ENCODE measurements at places on chromosomes 13 and 19.
A peak's percentile ranks its signal among the peaks of the same experiment; 100 is the strongest.

GRCh38 chr13:87878706-87879105, 207.5 kb downstream of the SLITRK5 start:
- no peak for DNase-seq

GRCh38 chr19:10379880-10380312, 476 bp downstream of the TYK2 start:
- no peak for DNase-seq

GRCh38 chr19:58183817-58184215, 955 bp downstream of the ZNF274 start:
- DNase-seq = no peak

DNA sequence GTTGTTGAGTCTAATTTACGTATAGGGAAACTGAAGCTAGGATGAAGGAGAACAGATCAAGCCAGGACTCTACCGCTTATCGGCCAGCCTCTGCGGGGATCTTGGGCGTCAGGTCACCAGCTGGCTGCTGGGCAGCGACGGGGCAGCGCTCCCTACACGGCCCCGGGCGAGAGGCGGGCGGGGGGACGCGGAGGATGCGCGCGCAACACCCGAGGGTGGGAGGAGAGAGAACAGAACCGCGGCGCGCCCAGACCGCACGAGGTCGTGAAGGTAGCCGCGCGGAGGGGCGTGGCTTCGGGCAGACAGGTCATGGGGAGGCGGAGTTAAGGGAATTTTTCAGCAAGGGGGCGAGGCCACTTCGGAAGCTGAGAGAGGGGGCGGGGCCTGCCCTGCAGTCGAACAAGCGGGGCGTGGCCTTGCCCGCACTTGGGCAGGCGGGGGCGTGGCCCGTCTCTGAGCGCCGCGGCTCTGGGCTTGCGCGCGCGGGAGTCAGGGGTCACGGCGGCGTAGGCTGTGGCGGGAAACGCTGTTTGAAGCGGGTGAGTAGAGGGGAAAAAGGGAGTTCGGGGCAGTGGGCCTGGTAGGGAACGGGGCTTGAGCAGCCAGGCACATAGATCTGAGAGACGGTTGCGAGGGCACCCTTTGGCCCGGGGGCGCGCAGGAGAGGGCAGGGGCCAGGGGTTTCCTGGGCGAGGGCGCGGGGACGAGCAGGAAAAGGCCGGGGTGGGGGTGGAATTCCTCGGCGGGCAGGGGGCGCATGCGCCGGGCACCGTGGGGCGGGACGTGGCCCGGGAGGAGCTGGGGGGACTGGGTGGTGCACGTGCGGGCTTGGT, at the start of gene POLD1:
POLD1 (plus strand) TSS at position 496 of the 833 bp plus-strand sequence. CDS start 14,505 bp downstream, outside the sequence.
- DNase-seq = peak; percentile 98

- no peak for DNase-seq
Measured at GRCh38 chr13:51715613-51716012, 88.3 kb downstream of the DHRS12 start.

- DNase-seq = no peak
Measured at GRCh38 chr13:111893071-111893606, 173.8 kb upstream of the SOX1 start.

DNA sequence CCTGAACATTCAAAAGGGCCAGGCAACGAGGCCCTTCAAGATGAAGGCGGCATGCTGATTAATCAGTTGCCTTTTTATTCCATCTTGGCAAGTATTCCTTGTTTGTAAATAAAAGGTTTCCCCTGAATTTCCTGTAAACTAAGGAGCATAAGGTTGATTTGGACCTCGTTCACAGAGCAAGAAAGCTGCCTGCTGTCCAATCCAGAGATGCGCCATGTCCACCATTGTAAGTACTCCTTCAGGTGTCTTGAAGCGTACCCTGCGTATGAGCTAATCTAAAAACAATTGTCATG, 884.7 kb downstream of the PCDH9 start:
- no peak for DNase-seq

- peak; percentile 70 for DNase-seq
Measured at GRCh38 chr19:44552324-44552723, 22.8 kb upstream of the CEACAM20 start.

DNA sequence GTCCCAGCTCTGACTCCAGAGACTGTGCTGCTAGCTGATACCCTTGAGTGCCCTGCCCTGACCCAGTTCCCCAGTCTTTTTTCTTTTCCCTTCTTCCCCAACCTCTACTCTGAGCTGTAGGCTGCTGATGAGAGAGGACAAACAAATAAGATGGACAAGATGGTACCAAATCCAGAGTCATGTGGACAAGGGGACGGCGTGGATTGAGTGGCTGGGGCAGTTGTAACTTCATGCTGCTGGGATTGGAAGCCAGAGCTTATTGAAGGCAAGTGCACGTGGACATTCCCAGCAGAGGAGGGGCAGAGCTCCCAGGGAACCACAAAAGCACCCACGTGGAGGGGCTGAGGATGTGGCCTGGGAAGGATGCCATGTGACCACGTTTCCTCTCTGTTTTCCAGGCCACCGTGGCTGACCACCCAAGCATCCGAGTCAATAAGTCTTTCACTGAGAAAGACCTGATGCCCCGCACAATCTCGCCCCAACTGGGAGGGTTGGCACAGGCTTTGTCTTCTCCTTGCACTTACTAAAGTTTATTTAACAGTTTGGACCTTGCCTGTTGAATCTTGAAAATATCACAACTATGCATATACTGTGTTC, 323.3 kb upstream of the ZNF507 start:
- no peak for DNase-seq

DNA sequence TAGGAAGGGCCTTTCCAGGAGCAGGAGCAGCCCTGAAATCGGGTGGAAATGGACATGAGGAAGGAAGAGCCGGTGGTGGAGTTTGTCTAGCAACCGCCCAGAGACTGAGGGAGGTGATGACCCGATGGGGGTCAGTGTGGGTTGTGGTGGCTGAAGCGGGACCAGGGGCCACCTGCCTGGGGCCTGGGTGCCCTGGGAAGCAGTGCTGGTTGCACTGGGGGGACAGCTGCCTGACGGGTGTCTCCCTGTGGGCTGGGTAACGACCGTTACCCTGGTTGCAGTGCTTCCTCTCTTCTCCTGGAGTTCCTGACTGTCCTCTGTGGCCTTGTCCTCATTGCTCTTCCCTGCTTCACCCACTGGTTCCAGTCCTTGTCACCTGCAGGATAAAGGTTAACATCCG, 13.0 kb downstream of the ZNF536 start:
- DNase-seq = no peak

DNA sequence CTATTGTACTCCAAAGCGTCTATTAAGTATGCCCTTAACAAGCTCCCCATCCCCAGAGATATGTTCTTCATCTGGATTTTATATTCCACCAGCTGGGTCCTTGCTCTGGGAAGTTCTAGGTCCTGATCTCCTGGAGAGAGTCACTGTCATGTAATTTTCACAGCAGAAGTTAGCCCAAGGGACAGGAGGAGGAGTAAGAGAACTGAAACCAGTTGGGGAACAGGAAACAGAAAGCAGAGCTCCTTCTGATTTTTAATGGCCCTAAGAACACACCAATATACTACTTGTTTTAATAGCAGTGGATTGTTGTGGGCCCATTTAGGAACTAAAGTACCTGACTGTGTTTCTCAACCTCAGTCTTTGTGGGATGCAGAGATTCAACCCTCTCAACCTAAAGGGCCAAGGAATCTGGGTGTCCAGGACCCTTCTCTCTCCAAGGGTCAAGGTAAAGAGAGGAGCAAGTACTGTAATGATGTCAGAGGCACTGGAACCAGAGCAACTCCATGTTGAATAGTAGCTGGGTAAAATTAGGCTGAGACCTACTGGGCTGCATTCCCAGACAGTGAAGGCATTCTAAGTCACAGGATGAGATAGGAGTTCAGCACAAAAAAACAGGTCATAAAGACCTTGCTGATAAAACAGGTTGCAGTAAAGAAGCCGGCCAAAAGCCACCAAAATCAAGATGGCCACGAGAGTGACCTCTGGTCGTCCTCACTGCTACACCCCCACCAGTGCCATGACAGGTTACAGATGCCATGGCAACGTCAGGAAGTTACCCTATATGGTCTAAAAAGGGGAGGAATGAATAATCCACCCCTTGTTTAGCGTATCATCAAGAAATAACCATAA, 8.1 kb upstream of the FPR3 start:
- DNase-seq = peak; percentile 78

GRCh38 chr19:45568732-45569131, 15.9 kb downstream of the OPA3 start:
- DNase-seq = no peak

- DNase-seq = no peak
Measured at GRCh38 chr13:91948736-91949135, 550.3 kb downstream of the GPC5 start.

DNA sequence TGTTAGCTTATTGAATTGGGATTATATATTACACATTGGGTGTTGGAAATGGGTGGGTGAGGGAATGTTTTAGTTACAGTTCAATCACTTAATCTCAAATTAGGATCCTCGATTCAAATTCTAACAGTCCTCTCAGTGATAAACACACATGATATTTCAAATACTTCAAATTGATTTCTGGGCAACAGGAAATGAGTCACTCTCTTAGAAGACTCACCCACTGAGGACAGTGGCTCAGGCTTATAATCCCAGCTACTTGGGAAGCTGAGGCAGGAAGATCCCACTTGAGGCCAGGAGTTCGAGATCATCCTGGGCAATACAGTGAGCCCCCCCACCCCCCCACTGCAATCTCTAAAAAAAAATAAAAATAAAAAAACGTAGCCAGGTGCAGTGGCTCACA, 435.3 kb downstream of the KLF12 start:
- no peak for DNase-seq

- no peak for DNase-seq
Measured at GRCh38 chr13:105196052-105196451, 1339.4 kb downstream of the EFNB2 start.

DNA sequence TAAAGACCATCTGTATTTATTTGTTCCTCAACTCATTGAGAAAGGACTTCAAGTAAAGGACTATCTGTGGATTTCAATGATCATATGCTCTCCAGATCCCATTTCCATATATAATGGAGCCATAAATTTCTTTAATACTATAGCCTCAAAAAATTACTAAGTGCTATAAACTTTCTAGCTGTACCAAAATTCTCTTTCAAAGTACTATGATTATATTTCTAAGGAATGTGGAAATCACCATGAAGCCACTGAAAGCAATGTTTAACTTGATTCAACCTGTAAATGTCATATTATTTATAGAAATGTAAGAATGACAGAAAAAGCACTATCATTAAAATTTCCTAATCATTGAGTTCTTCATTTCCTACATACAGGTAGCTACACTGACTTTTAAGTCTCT, 20.7 kb downstream of the TBC1D4 start:
- DNase-seq = no peak

DNA sequence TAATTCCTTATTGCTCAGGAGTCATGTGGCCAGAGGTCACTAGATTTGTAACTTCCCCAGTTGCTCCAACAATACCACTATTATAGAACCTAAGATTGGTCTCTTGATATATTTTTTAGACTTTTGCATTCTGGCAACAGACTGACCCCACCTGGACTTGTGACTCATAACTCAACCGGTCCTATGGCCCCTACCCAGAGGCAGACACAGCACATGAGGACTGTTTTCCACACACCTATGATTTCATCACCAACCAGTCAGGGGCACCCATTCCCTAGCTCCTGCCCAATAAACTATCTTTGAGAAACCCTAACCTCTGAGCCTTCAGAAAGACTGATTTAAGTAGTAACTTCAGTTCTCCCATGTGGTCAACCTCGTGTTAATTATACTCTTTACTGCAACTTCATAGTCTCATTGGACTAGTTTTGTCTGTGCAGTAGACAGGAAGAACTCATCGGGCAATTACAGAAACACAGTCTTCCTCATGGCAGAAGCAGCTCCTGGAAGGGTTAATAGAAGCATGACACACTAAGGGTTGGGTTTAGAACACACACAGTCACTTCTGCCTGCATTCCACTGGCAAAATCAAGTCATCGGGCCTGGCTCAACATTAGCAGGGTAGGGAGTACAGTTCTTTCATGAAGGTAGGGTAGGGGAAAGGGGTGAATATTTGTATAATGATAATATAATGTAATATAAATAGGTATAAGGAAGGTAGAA, 251.8 kb downstream of the UQCRFS1 start:
- DNase-seq = no peak

DNA sequence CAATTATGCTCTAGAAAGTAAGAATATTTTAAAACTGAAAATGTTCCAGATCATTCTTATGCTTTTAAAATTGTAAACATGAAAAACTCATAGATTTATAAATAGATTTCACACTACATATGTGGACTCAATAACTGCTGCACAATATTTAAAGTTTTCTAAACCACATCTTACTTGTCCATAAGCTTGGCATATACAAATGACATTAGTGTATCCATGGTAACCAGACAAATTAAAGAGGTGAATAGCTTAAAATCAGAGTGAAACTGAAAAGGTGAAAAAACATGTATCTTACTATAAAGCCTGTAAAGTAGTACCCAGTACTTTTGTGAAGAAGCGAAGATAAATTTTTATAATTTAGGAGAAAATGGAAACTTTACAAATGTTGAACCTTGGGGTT, 151.2 kb upstream of the MYO16 start:
- no peak for DNase-seq

GRCh38 chr13:85140192-85140591, 659.0 kb downstream of the SLITRK6 start:
- no peak for DNase-seq

GRCh38 chr13:64057372-64058020, 2641.8 kb upstream of the PCDH20 start:
- no peak for DNase-seq

GRCh38 chr13:110115591-110115990, 191.4 kb downstream of the COL4A1 start:
- no peak for DNase-seq

DNA sequence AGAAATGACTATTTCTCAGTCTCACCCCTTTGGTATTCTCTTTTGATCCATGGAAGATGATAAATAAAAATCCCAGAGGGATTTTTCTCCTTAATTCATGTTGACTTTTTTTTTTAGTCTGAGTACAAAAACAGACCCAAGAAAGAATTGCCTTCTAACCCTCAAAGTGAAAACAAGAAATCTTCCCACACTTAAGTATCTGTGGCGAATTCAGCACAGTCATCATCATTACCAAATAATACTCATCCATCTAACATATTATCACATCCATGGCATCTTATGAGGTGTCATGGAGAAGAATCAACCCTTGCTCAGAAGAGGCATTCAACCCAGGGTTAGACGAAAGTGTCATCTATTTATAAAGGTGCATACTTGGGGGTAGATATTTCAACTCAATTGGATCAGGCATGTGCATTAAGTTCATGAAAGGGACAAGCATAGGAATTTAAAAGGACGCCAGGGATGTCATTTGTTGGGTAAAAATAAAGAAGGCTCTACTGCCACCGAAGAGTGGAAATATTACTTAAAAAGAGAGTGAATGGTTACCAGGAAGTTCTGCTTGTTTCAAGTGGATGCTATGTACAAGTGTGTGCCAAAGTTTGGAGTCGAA, 101.9 kb downstream of the FLT1 start:
- no peak for DNase-seq

- DNase-seq = no peak
Measured at GRCh38 chr13:36986462-36987240, 12.5 kb downstream of the ALG5 start.

DNA sequence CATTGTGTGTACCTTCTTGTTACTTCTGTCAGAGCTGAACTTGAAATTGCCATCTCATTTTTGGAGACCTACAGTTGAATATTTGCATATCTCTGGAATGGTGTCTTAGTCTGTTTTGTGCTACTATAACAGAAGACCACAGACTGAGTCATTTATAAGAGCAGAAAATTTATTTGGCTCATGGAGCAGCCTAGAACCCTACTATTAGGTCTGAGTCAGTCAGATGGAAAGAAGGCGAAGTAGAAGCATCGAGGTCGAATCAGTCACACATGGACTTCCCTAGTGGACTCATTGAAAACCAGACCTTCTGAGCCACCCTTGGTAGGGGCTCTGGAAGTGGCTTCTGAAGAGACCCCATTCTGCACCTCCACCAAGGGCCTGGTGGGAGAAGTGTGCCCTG, 33.9 kb upstream of the TPT1 start:
- no peak for DNase-seq
